ENCODE measurements at places on chromosomes 7 and 10.

- no peak for DNase-seq
Observed at GRCh38 chr10:3935933-3936359, 150.9 kb upstream of the KLF6 start.

DNA sequence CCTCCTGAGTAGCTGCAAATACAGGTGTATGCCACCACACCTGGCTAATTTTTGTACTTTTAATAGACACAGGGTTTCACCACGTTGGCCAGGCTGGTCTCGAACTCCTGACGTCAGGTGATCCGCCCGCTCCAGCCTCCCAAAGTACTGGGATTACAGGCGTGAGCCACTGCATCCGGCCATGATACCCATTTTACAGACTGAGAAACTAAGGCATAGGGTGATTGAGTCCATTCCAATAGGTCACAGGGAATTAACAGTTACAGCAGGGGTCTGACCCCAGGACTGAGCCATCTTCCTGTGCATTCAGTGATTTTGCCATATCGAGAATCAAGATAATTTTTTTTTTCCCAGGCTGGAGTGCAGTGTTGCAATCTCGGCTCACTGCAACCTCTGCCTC lies 12.3 kb upstream of the CTBP2 start:
- DNase-seq, result no peak

GRCh38 chr7:151838861-151839381 lies 38.0 kb downstream of the PRKAG2 start:
- no peak for DNase-seq

- DNase-seq, result no peak
Observed at GRCh38 chr7:101538596-101539459, 90.3 kb downstream of the MYL10 start.

GRCh38 chr10:4034907-4035598 lies 250.0 kb upstream of the KLF6 start:
- no peak for DNase-seq

- DNase-seq, result no peak
Observed at GRCh38 chr7:133614251-133614650, 361.4 kb downstream of the EXOC4 start.

GRCh38 chr10:28949005-28950004 lies 272.0 kb downstream of the BAMBI start:
- no peak for DNase-seq

DNA sequence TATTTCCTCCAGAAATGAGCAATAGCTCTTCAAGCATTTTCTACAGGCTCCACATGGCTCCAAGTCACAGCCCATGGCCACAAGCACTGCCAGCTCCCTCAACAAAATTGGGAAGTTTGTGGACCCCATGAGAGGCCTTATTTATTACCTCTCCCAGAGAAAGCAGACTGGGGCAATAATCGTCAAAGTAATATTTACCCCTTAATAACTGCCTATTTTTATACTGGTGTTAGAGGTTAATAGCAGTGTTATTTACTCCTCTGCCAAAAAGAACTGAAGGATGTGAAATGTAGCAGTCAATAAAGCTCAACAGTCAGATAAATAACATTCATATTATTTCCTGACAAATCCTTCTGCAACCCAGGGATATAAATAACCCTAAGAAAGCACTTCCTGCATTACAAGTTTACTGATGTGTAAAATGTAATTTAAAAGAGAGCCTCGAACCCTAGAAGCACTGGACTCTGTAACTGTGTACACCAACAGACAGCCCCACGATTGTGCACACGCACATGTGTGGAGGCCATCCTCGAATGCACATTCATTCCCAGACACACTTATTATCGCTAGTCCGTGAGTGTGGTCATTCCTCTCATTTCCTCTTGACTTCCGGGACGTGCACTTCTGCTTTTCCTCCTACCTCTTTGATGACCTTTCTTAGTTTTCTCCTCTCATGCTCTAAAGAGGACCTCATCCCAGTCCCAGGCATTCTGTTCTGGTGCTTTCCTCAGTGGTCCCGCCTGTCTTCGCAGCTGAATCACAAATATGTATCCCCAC lies 157.4 kb downstream of the EVX1 start:
- DNase-seq, result no peak

DNA sequence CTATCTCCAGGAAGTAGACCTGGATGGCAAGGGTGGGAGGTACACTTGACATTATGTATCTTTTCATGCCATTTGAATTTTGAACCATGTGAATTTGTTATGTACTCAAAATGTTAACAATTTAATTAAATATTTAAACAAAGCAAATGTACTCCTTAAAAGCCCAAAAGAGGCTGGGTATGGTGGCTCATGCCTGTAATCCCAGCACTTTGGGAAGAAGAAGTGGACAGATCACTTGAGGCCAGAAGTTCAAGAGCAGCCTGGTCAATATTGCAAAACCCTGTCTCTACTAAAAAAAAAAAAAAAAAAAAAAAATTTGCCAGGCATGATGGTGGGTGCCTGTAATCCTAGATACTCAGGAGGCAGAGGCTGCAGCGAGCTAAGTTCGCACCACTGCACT lies 136.9 kb upstream of the ASAH2 start:
- no peak for DNase-seq

- DNase-seq, result peak; percentile 55
Observed at GRCh38 chr10:33653584-33654367, 319.3 kb upstream of the NRP1 start.

DNA sequence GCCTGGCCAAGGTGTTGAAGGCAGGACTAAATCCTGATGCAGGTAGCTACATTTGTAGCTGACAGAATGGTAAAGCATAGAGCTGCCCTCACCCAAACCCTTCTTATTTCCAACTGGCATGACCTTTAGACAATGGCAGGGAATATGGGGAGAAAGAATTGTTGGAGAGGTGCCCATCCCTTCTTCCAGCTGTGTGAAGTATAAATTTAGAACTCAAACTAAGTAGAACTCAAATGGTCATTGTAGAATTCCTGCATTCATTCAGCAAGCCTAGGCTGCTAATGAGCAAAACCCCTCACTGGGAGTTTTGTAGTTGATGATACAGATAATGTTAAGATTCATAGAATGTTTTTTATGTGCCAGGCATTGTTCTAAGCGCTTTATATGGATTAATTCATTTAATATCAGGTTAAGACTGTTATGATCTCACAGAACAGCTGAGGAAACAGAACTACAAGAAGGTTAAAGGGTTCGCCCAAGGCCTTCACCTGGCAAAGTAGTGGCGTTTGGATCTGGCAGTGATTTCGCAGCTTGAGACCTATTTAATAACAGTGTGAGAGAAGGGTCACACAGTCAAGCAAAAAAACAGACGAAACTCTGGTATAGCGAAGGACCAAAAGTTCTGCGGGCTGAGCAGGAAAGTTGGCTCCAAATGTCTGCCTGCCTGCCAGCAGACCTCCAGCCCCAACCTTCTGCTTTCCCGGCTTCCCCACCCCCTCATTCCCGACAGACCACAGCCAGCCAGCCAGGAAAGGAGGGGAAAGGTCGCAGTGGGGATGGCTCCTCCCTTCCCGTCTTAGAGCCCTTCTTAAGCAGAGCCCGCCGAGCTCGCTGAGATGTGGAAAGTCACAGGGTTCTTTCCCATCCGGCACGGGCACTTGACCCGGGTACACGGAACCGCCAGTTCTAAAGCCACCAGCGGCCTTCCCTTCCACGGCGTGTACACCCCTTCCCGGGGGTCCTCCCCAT lies 1.6 kb upstream of the HILPDA start:
- no peak for DNase-seq

- DNase-seq, result no peak
Observed at GRCh38 chr7:97801108-97801507, 69.2 kb downstream of the TAC1 start.

- peak; percentile 2 for DNase-seq
Observed at GRCh38 chr10:2985729-2986232, 81.6 kb upstream of the PFKP start.

- no peak for DNase-seq
Observed at GRCh38 chr7:8149222-8149621, 112.7 kb downstream of the ICA1 start.

- DNase-seq, result no peak
Observed at GRCh38 chr7:137408126-137408525, 64.6 kb upstream of the PTN start.

- no peak for DNase-seq
Observed at GRCh38 chr10:2222631-2223030, 485.3 kb upstream of the ADARB2 start.

DNA sequence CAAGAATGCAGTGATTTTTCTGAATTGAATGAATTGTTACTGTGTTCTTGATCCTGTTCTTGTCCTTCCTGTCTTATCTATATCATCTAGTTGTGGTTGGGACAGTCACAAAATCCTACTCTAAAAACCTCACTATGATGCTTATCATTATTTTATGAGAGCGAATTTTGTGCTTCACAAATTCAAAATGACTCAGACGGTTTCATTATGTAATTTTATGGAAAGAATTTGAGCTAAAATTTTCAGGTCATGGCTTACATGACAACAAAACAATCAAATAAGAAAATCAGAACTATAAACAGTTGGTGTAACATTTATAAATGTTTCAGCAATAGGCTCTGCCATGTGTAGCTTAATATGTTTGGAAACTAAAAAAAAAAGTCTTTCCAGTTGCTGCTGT lies 6.9 kb downstream of the PRKAR2B start:
- DNase-seq, result no peak

DNA sequence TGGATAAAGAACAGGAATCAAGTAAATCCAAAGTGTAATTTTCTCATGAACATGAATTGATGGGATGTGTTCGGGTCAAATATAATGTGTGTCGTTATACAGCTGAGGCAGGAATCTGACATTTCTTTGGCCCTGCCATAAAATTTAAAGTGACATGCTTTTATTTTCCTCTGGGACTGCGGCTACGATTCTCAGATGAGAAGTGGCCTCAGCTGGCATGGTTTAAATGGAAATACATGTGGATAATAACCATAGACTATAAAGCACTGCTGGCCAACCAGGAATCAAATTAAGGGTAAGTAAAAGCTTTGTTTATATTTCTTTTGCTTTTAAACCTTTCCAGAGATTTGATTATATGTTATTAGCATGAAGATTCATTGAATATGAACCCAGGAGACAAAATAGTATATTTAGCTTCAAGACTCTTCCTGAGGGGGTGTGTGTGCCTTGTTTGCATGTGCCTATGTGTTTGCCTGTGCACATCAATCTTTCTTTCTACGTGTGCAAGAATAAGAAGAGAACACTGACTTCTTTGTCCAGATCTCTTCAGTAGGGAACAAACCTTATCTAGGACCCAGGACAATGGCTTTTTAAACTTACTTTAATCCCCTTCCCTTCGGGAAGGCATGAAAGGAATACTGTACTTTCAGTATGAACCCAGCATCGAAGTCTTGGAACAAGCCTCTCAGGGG lies 629.0 kb upstream of the PFKP start:
- DNase-seq, result no peak

- DNase-seq, result no peak
Observed at GRCh38 chr10:124225029-124225466, 131.7 kb upstream of the CHST15 start.

DNA sequence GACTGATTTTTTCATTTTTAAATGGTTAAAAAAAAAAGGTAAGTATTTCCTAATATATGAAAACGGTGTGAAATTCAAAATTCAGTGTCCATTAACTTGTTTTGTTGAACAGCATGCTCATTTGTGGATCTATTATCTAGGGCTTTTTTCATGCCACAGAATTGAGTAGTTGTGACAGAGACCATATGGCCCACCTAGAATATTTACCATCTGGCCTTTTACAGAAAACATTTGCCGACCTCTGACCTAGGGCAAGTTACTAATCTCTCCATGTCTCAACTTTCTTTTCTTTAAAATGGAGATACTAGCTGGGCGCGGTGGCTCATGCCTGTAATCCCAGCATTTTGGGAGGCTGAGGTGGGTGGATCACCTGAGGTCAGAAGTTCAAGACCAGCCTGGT lies 41.3 kb downstream of the GRK5 start:
- DNase-seq, result no peak

- no peak for DNase-seq
Observed at GRCh38 chr10:114103284-114103683, 59.6 kb downstream of the ADRB1 start.

DNA sequence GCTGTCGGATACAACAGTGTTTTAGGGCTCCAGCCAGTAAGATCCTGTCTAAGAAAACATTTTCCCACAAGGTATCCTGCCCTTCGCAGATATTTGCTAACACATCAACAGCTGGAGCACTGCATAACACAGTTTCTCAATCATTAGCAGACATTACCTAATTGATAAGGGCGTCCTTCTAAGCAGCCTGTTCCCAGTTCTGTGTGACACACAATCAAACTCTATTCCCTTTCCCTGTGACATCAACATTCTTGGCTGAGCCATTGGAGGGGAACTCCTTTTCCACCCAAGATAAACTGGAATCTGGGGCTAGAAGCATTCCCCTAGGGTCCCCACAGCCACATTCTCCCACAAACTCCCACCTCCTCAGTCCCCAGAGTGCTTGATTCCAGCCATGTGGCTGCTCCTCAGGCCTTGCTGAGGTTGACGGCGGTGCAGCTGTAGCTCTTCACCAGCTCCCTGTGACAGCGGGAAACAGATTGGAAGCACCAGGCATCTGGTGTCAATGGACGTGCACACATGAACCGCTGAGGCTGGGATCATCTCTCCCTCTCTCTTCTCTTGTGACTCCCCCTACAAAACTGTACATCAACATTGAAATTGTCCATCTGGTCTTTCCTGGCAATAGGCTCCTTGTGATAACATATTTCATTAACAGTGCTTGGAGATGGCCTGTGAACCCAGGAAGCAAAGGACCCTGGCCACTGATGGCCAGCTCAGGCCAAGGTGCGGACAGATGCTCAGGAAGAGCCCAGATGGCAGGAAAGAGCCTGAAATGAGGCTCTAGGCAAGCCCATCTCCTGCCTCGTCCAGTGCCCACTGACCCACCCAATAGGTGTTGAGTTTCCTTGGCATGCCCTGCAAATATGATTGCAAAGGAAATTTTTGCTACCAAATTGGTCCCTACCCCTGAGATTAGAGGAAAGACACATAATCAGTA lies 131.1 kb upstream of the TBX20 start:
- no peak for DNase-seq

GRCh38 chr10:122216047-122216446 lies 55.0 kb upstream of the BTBD16 start:
- no peak for DNase-seq

DNA sequence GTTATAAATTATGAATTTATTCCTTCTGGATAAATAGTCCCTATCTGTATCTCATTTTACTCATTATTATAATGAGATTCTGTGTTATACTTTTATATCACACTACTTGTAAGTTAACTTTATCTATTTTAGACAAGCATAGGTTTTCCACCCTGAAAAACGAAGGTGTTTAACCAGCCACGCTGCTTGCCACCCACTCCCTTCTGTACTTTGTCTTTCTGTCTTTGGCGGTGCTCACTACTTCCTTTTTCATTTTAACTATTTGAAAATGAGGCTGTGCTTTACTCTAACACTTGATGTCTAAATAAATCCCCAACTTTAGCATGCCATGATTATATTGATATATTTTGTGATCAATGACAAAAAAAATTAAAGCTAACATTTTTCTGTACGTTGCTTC lies 952.9 kb downstream of the DNAJB9 start:
- DNase-seq, result no peak

Data from NCI-H226 (cell line).